ENCODE measurements at places on chromosomes 3 and 15.

- DNase-seq = no peak
Observed at GRCh38 chr3:39149059-39149455, 4.3 kb downstream of the CSRNP1 start.

DNA sequence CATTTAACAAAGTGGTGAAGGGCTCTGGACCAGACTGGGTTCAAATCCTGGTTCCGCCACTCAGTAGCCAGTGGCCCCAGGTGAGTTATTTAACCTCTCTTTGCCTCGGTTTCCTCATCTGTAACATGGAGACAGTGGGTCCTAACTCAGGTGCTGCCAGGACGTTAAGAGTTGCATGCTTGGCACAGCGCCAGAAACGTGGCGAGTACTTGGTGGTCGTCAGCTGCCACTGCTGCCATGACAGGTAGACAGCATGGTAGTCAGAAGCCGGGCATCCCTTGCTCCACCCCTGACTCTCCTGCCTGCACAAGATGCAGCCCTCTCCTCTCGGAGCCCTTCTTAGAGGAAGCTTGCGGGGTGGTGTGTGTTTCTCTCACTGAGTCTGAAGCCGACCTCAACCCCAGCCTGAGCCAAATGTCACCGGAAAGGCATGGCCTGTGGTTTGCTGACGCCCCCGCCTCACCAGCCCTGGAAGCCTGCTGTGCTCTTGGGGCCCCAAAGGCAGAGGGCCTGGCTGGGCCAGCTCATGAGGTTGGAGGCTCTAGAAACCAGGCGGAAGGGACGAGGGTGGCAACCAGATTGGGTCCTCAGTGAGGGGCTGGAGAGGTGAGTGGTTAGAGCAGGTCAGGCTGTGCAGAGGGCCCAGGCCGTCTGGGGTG lies 160.8 kb upstream of the TLE3 start:
- no peak for DNase-seq

DNA sequence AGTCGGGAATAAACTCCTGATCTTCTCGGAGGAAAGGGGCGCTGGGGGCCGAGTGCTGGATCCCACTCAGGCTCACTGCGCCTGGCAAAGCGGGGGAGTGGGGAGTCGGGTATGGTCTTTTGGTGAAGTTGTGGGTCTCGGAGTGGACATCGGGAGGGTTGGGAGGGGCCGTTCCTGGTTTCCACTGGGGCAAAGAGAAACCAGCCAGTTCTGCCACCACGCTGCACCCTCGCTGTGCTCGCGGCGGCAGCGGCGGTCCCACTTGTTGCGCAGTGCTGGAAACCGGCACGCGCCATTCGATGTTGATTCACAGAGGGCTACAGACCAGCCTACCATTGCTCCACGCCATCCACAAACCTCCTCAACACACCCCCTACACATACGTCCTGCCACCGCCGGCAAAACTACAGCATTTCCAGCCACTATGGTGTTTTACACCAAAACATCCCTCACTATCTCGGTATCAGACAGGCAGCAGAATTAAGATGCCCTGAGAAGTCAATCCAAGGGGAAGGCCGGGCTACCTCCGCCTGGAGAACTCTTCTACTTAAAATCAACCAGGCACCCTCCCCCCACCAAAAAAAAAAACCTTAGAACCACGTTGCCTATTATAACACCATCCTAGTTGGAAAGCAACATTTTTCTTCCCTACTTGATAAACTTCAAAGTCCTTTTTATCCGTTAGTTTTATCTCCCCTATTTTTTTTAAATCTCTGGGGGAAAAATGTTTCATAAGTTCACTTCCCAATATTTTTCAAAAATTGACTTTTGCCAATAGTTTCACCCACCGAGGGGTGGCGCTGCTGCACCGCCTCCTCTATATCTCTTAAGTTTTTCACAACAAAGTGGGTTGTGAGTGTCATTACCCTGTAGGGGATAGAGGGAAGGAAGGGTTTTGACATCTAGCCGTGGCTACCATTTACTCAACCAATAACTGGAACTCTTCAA lies 3.6 kb downstream of the BCL6 start:
- peak; percentile 64 for DNase-seq

- no peak for DNase-seq
Observed at GRCh38 chr3:183533412-183534132, 21.9 kb downstream of the KLHL6 start.

GRCh38 chr3:17372362-17373210 lies 369.8 kb downstream of the TBC1D5 start:
- DNase-seq = no peak

GRCh38 chr3:10286596-10287295 lies 6.0 kb downstream of the GHRL start:
- DNase-seq = peak; percentile 35

- DNase-seq = no peak
Observed at GRCh38 chr3:4864503-4864902, 114.7 kb upstream of the BHLHE40 start.

DNA sequence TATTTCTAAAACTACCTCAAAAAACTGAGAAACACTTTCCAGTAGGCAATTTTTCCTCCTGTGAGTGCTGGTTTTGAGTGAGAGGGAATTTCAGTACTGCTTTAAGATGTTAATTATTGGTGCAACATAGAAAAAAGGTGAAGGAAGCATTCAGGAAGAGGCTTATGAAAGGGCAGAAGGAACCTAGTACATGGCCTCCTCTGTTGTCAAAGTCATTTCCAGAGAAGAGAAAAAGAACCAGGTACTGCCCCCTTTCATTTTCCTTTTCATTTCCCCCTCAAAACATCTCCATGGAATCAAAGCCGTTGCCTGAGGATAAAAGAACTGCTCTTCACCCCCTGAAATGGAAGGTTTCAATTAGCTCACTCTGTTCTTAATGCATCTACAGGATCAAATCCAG lies 19.8 kb downstream of the RARRES1 start:
- no peak for DNase-seq

DNA sequence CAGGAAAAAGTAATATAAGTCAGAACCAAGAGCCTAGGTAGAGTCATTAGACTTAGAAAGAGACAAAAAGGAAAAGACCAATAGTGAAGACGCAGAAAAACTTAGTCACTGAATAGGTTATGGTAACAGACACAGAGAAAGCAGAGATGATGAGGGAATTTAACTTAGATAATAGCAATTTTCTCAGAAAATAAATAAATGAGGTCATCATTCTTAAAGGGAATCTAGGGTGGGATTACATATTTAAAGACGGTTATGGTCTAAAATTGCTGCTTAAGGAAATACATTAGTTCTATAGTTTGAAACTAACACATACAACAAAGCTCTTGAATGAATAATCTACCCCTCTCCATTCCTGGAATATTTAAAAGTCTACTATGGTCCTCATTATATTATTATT lies 59.4 kb downstream of the UBR1 start:
- DNase-seq = no peak

DNA sequence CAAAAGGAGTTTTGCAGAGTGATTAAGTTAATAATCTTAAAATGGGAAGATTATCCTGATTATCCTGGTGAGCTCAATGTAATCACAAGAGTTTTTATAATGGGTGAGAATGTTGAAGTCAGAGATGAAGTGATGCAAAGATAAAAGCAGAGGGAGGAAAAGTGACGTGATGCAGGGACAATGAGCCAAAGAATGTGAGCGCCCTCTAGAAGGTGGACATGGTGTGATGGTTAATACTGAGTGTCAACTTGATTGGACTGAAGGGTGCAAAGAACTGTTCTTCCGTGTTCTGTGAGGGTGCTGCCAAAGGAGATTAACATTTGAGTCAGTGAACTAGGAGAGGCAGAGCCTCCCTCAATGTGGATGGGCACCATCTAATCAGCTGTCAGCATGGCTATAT lies 569.6 kb upstream of the AGTR1 start:
- no peak for DNase-seq

DNA sequence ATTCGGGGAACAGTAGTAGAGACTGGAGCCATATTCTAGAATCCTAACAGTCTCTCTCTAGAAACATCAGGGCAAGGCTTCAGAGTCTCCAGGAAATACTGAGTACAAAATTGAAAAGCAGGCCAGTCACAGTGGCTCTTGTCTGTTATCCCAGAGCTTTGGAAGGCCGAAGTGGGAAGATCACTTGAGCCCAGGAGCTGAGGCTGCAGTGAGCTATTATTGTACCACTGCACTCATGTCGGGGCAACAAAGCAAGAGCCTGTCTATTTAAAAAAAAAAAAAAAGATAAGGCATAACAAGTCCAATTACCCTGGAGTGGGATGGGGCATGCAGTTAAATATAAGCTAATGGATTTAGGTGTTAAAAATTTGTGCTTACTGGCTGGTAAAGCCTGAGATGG lies 79.0 kb downstream of the SEMA6D start:
- DNase-seq = no peak

GRCh38 chr3:56468184-56469106 lies at the start of gene ERC2:
TSS of gene ERC2 (minus strand) at chr3:56468467.
- no peak for DNase-seq

- no peak for DNase-seq
Observed at GRCh38 chr15:63050731-63051155, 8.2 kb downstream of the TPM1 start.

GRCh38 chr3:24174614-24175013 lies 229.5 kb downstream of the NR1D2 start:
- DNase-seq = no peak

- no peak for DNase-seq
Observed at GRCh38 chr15:81981908-81982307, 63.9 kb downstream of the MEX3B start.

DNA sequence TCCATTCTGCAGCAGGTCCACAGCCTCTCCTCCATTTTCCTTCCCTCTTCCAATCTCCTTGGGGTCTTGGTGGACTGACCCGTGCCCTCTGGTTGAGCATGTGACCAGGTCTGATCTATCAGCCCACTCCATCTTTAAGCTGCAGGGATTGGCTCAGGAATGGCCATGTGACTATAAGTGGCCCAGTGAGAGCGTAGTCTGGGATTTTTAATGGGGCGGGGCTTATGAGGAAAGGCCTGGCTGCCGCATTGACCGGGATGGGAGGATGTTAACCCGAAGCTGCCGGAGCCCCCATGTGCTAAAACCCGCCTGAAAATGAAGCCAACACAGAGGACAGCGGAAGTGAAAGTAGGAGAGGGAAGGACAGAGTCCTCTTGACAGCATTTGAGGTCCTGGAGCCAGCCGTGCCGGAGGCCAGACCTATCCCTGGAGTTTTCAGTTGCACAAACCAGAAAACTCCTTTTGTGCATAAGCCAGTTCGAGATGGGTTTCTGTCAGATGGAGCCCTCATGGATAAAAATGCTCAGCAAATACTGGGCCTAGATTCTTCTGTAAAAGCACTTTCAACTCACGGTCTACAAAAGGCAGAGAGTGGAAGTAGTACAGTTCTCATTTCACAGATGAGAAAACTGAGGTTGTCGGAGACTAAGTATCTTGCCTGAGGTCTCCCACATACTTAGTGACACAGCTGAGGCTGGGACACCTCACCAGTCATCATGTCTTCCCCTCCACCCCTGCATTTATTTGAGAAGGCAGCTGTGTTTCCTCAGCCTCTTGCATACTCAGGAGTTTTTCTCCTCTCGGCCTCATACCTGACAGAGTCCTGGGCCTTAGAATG lies 61.9 kb downstream of the ATP2B2 start:
- no peak for DNase-seq

DNA sequence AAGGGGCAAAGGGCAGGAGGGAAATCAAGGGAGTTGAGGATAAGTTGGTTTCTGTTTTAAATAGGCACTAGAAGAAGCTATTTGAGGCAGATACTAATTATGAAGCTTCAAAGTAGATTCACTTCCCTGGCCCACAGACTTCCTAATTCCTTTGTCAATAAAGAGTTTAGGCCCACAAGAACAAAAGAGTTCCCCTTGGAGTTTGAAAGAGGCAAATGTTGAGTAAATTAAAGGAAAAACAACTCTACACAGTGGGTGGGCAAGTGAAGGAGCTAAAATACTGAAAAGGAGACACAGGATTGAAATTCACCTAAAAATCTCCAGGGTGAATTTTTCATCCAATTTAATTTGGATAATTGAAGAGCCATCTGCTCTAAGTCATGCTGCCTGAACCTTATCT lies 411.7 kb upstream of the RORA start:
- DNase-seq = no peak

GRCh38 chr3:32460031-32460749 lies 42.5 kb downstream of the CMTM6 start:
- DNase-seq = no peak

- no peak for DNase-seq
Observed at GRCh38 chr15:85603703-85604102, 191.0 kb downstream of the KLHL25 start.

DNA sequence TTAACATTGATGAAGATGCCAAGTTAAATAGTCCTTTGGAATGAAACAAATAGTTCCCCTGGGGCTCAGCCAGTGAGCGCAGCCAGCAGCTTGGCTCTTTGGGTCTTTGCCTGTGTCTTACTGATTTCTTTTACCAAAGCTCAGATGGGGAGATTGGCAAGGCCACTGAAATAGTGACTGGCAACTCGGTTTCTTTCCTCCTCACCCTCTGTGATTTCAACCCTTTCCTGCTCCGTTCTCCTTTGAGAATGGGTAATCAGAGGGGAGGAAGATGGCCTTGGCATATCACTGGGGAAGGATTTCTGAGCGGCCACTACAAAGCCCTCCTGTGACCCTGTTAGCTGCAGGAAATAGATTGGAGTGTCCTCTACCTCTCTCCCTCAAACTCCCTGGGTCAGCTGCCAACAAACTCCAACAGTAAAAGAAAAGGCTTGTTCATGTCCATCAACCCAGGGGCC lies 337.1 kb upstream of the LRRFIP2 start:
- DNase-seq = no peak

- no peak for DNase-seq
Observed at GRCh38 chr3:32947789-32948238, 3.6 kb upstream of the CCR4 start.

GRCh38 chr3:137948400-137949072 lies 61.4 kb upstream of the CLDN18 start:
- no peak for DNase-seq

GRCh38 chr3:23834082-23834870 lies 28.5 kb downstream of the UBE2E1 start:
- no peak for DNase-seq

Data from RWPE2 (cell line).